ENCODE measurements at places on chromosomes 2 and 18.

- DNase-seq, result no peak
Observed at GRCh38 chr18:28972333-28972907, 795.5 kb upstream of the CDH2 start.

DNA sequence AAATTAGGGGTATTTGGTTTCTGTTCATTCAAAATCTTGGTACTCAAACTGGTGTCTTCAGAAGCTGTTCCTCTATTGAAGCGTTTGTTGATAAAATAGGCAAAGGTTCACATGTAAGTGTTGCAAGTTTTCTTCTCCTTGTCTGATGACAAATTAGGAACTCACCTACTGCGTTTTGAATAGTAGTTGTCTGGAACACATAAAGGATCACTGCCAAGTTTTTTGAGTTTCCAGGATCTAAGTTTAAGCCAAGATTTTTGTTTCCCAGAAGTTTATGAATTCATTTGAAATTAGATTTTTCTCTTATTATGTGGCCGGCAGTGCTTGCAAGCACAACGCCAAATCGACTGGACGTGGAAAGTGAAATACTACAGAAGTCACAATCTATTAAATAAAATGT, 85.4 kb downstream of the ARHGEF33 start:
- no peak for DNase-seq

DNA sequence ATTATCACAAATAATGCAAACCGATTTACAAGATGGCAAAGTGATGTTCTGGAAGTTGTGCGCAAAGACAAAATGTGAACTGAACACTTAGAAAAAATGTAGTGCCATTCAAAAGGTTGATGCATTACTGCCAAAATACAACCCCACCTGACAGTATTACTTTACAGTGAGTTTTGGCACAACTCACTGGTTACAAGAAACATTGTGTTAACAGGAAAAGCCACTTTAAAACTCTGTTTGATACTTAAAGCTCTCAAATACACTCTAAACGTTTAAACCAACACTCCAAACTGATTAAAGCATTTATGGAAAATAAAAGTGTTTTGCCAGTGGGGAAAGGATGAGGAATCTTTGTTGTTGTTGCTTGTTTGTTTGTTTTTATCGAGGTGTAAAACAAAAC, 173.4 kb upstream of the SATB2 start:
- DNase-seq, result no peak

DNA sequence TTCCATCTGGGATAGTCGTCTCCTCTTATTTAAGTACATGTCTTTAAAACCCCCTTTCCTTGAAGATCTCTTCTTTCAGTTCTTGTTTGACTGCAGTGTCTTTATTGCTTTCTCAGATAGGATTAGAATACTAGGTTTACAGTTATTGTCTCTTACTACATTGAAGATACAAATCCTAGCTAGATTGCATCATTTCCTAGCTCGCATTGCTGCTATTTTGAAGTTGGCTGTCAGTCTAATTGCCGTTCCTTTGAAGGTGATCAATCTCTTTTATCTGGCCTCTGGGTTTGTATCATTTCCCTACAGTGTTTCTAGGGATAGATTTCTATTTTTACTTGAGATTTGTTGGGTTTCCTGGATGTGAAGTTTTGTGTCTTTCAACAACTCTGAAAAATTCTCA, 20.9 kb downstream of the ARMC9 start:
- no peak for DNase-seq

DNA sequence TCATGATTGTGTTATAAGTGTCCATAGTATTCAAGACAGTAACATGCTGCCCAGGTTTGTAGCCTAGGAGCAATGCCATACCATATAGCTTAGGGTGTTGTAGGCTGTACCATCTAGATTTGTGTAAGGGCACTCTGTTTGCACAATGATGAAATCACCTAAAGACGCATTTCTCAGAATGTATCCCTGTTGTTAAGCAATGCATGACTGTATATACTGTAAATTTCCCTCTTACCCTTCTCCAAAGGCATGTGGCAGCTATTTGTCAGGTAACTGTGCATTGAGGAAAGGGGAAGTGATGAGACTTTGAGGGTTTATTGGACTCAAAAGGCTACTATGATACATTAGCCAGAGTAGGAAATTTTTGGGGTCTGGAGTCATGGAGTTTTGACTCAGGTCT, 180.8 kb downstream of the VAPA start:
- DNase-seq, result no peak

- DNase-seq, result no peak
Observed at GRCh38 chr18:49352321-49352720, 108.1 kb downstream of the DYM start.
